Subcutaneous adipose tissue (tissue), 4 donors: ENCODE measurements at places on chromosomes 6 and 20. TPM values are rescaled to one million over a fixed set of nuclear protein-coding genes. Genes with fewer than 3 reads are reported as not detected.

The STMND1 gene
- total RNA-seq, result not detected

The THBS2 gene
- total RNA-seq, result 91.4 TPM

The NR2E1 gene
- not detected for total RNA-seq

The GSTA3 gene
- total RNA-seq, result not detected

The OR2H2 gene
- not detected for total RNA-seq

The TMEM151B gene
- not detected for total RNA-seq

The BPIFB1 gene
- total RNA-seq, result not detected
